ENCODE measurements at places on chromosomes 2 and 18.

GRCh38 chr2:217903142-217903858 lies 99.5 kb downstream of the TNS1 start:
- DNase-seq = no peak

DNA sequence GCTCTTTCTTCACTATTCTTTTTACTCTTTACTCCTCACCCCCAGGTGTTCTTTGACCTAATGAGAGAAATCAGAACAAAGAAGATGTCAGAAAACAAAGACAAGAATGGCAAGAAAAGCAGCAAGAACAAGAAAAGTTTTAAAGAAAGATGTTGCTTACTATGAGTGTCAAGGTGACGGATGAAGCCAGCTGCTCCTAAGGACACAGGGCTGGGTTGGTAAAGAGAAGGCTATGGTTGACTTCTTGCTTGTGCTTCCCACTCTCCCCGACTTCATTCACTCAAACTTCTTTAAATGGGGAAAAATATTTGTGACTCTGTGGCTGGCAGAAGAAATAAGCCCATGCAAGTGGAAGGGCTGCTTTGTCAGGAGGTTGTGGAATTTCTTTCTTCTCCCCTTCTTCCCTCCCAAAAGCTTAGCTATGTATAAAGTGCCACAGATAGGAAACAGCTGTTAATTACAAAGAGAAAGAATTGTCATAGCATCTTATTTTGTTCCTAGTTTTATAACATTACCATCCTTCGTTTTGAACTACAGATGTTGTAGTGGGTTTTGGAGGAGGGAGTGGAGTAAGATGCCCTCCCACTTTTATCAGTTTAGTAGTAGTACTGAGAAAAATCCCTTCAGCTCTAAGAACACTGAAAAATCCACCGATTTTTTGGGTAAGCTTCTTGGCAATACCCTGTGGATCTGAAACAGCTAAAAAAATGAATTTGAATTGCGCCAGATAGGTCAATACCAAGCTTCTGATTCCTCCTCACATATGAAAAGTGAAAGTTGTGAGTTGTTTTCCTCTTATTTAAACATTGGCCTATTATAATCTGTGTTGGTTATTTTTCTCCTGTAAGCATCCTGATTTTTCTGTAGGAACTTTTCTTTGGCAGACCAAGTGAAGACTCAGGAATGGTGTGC lies 40.7 kb downstream of the RALB start:
- DNase-seq = no peak

GRCh38 chr2:7530001-7530400 lies 612.8 kb downstream of the RNF144A start:
- no peak for DNase-seq

GRCh38 chr18:55382277-55382805 lies 205.7 kb downstream of the TCF4 start:
- DNase-seq = no peak

DNA sequence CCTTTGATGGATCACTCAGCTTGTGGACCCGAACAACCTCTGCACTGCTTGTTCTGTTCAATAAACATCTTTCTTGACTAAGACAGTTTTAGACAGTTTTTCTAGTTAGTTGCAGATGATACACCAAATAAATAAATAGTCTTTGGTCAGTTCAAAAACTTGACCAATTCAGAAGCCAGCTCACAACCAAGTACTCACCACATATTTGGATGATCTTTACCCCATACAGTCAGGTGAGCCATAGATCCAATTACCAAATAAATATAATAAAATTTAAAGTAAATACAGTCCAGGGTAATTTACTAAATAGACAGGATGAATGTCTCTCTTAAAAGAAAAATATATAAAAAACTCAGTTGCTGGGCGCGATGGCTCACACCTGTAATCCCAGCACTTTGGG lies 18.2 kb downstream of the SCN3A start:
- no peak for DNase-seq

DNA sequence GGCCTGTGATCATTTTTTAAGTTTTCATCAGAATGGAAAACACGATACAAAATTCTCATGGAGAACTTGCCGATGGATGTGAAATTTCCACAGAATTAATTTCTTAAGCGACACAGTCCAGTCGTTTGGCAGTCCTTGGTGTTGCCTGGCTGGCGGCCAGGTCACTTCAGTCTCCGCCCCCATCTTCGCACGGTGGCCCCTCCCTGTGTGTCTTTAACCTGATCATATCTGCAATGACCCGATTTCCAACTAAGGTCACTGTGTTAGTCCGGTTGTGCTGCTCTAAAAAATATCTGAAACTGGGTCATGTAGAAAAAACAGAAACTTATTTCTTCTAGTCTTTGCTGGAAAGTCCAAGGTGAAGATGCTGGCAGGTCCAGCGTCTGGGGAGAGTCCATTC lies 44.5 kb upstream of the COPS8 start:
- no peak for DNase-seq

GRCh38 chr2:108287169-108287568 lies 1.5 kb upstream of the SULT1C2 start:
- no peak for DNase-seq

GRCh38 chr2:190718652-190719526 lies 70.0 kb downstream of the NAB1 start:
- DNase-seq = no peak

GRCh38 chr2:30686669-30687068 lies 120.6 kb downstream of the CAPN13 start:
- DNase-seq = no peak

DNA sequence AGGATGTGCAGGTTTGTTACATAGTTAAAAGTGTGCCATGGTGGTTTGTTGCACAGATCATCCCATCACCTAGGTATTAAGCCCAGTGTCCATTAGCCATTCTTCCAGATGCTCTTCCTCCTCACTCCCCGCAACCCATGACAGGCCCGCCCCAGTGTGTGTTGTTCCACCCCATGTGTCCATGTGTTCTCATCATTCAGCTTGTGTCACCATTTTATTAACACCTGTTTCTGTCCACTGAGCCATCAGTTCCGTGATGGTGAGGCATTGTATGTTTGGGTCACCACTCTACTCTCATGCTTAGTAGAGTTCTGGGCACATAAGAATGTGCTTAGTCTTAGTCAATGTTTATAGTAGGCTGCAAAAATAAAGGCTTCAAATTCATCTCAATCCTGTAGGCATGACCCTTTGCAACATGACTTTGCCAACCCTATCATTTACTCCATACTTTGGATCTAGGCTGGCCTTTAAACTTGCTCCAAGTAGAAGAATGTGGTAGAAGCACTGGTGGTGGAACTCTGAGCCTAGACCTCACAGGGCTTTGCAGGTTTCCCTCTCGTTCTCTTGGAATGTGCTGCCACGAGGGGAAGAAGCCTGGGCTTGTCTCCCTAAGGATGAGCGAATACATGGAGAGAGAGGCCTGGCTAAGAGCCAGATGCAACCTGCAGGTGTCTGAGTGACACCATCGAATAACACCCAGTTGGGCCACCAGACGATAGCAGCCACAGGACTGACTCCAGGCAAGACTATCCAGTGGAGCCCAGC lies 161.5 kb downstream of the NAPG start:
- no peak for DNase-seq

- DNase-seq = no peak
Observed at GRCh38 chr2:25029183-25029554, 12.7 kb upstream of the EFR3B start.
